ENCODE measurements at places on chromosomes 1 and 21. TPM values are rescaled to one million over a fixed set of nuclear protein-coding genes. Genes with fewer than 3 reads are reported as not detected.

Gene GJA9
- not detected for total RNA-seq

Gene AMY1B
- total RNA-seq: not detected

DNA sequence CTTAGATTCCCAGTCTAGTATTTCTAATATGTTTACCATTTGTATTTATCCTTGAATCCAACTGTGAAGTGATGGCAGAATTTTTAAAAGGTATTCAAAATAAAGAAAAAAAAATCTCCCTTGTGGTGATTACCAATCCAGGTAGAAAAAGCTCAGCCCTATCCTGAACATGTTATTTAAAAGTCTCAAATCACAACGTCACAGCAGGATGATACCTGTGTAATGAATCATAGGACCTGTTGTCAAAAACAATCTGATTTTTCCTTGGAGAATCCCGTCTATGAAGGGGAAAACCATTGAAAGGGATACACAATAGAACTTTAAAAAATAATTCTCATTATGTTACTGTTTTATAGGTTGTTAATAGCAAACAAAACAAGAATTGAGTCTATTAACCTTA is 76.9 kb upstream of the LBR start:
- no peak for DNase-seq

Gene CYP4Z1
- total RNA-seq: not detected

DNA sequence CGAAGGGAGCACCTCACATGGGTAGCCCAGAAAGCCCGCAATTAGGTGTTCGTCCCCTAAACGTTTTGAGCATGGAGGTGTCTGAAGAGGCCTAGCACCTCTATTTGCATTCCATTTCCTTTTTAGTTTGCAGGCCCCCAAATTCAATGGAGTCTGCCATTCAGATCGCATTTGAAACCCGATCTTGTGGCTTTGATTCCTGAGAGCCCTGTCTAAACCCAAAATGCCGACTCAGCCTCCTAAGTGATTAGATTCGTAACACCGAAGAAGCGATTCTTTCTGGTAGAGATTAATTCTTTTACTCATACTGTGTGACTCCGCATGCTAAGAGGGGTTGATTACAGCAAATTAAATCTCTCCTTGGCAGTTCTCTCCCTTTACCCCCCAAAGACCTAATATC is 415.2 kb upstream of the KAZN start:
- DNase-seq: no peak

- no peak for DNase-seq
Measured at GRCh38 chr1:152864443-152864842, 4.6 kb downstream of the LCE7A start.
